Globus pallidus (tissue), 1 donor: ENCODE measurements at places on chromosomes 1 and 21.

DNA sequence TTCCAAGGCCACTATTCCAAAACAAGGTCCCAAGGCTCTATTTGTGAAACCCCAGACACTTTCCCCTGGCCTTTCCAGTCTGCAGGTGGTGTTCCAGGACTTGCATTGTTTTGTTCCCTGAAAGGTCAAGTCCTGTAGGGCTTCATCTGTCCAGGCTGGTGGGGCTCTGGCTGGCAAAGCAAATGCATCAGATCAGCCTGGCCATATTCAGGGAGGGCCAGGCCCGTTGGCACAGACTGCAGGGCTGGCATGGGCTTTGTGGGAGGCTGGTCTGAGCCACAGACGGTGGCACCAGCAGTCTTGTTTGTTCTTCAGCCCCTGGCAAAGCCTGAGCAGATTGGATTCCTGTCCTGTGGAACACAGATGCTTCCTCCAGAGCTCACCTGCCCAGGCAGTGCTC is 93.0 kb downstream of the SPATA46 start:
- DNase-seq = peak; percentile 10

DNA sequence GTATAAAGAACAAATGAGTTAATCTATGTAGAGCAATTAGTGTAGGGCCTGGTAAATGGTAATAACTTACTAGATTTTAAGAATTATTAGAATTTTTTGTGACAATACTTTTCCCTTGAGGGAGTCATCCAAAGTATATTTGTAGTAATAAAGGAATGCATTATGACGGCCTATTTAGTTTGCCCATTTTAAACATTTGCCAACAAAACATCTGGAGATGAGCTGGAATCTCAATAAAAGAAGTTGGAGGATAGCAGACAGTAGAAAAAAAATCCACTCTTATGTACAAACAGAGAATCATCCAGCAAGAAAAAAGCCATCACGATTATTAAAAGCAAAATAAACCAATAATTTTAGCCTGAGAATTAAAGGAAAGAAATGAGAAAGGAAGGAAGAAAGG is 567.3 kb upstream of the ADAMTS5 start:
- DNase-seq = no peak

- no peak for DNase-seq
Measured at GRCh38 chr1:164895026-164895912, 336.3 kb downstream of the PBX1 start.

GRCh38 chr1:24057171-24057570 is 54.8 kb downstream of the MYOM3 start:
- DNase-seq = no peak

GRCh38 chr1:193634470-193634869 is 448.1 kb upstream of the B3GALT2 start:
- DNase-seq = no peak

GRCh38 chr1:204983136-204983535 is 59.9 kb upstream of the CNTN2 start:
- DNase-seq = no peak

- no peak for DNase-seq
Measured at GRCh38 chr1:54981466-54981865, 1.0 kb downstream of the TMEM61 start.

GRCh38 chr21:31634993-31635392 is 24.5 kb upstream of the SOD1 start:
- DNase-seq = no peak

GRCh38 chr1:1073743-1074587 is at the start of gene RNF223:
Gene RNF223 (minus strand): TSS chr1:1074306. CDS start chr1:1072566, 1,740 bp downstream.
- no peak for DNase-seq

DNA sequence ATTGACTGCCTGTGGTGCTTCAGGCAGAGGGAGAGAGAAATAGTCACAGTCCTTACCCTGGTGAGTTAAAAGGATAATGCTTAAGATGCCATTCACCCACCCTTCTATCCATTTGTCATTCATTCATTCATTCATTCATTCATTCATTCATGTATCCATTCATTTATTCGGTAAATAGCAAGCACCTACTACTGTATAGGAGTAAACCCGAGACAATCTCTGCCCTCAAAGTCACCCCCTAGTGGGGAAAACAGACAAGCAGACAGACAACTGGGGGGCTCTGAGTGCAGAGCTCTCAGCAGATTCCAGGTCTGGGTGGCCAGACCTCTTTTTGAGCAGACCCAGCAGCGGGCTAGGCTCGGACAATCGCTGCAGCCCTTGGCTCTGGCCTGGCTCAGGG is 14.1 kb upstream of the ACTL8 start:
- no peak for DNase-seq

- DNase-seq = no peak
Measured at GRCh38 chr1:68173283-68173935, 58.9 kb downstream of the WLS start.

DNA sequence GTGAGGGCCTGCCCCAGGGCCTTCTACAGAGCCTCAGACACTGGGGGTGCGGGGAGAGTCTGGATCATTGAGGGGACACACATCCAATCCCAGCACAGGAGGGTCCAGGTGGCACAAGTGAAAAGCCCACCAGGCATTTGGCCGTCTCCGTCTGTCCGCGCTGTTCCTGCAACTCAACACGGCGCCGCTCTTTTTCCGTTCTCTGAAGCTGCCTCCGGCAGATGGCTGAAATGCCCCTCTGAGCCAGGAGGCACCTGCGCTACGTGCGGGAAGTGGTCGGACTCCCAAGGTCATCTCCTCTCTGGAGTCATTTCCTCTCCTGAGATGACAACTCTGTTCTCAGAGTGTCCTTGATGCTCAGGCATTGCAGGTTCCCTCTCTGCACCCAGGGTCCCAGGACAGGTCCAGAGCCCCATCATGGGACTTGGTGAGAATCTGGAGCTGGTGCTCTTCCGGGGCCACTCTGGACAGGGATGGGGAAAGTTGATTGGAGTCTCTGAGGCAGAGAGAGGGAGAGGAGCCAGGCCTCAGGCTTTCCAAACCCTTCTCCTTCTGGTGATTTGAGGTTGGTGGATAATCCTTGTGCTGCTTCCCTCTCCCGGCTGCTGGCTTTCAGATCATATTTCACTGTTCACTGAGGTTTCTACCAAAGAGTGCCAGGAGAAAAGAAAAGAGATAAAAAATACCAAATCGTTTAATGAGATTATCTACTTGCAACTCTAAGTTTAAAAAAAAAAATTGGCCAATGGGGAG is 14.0 kb upstream of the MIXL1 start:
- DNase-seq = no peak

GRCh38 chr1:48047116-48047515 is 49.9 kb upstream of the TRABD2B start:
- no peak for DNase-seq

- no peak for DNase-seq
Measured at GRCh38 chr1:243447347-243447746, 191.5 kb downstream of the SDCCAG8 start.
